ENCODE measurements at places on chromosomes 11 and 22.

GRCh38 chr11:125393331-125393730, 102.7 kb downstream of the FEZ1 start:
- DNase-seq: no peak

DNA sequence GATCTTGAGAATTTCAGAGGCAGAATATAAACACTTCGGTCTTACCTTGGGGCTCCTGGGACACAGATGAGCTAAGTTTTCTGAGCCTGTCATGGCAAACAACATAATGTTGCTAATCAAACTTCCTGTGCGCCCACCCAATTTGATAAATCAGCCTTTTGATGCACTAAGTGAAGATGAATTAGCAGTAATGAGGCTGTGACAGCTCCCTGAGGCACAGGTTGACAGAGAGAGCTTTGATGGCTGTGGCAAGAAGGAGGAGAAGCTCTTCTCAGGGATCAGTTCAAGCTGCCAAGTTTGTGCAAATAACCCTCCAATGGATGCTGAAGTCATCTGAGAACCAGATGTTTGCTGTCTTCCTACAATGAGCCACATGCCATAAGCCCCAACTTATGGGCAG, 34.4 kb downstream of the DRD2 start:
- no peak for DNase-seq

DNA sequence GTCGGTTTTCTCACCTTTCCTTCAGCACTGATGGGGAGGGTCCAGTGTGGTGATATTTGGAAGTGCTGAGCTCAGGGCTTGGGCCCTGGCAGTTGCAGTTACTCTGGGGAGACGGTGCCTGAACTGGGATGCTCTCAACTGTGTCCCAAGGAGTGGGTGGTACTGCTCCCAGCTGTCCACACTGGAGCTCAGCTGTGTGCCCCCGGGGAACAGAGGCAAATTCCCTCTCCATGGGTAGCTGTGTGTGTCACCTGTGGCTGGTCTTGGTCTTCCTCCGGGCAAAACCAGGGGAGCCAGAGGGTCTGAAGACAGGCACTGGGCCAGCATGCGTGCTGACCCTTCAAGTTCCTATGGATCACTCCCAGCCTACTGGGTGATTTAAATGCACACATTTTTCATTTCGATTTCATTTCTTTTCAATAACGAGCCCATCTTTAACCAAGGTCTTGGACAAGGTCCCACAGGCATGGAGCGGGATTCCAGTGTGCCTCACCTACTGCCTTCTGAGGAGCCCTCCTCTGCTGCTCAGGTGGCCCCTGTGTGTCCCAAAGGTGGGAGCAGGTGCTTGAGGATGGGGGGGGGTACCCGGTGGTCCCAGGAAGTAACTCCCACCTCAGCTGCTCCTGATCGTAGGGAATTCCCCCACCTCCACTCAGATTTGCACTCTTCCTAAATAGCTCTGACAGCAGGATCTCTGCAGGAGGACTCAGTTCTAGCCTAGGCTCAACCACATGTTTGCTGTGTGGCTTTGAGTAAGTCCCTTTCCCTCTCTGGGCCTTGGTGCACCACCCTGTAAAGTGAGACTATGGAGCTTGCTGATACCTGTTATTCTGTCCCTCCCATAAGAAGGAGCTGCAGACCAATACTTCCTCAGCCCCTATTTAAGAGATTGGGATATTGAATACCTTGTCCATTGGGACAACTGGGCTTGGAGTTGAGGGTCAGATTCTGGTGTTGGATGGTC, 16.8 kb downstream of the PRDM11 start:
- DNase-seq: no peak

GRCh38 chr11:100636536-100636935, 50.6 kb upstream of the ARHGAP42 start:
- DNase-seq: no peak

- no peak for DNase-seq
Measured at GRCh38 chr11:76589477-76589876, 81.1 kb downstream of the LRRC32 start.

DNA sequence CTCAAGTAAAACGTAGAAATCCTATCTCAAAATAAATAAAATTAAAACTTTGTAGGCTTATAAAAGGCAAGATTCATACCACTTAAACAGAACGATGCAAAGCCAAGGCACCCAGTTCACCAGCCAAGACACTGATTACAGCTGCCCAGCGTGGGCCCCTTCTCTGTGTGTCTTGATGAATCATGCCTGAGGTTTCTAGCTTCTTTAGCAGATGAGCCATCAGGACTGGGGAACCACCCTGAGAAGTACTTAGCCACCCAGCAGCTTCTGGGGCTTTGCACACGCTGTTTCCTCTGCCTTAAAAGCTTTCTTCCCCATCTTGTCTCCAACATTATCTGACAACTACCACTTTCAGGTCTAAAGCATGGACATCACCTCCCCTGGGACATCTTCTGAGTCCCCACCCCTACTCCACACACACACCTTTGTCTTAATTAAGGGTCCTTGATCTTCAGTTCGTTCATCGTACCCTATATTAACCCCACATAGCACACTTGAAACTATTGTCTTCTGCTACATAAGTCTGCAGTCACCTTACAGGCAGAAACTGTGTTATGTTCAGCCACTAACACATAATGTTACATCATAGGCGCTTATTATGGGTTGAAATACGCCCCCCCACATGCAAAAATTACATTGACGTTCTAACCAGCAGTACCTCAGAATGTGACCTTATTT, 8.7 kb upstream of the LAYN start:
- DNase-seq: peak; percentile 64

DNA sequence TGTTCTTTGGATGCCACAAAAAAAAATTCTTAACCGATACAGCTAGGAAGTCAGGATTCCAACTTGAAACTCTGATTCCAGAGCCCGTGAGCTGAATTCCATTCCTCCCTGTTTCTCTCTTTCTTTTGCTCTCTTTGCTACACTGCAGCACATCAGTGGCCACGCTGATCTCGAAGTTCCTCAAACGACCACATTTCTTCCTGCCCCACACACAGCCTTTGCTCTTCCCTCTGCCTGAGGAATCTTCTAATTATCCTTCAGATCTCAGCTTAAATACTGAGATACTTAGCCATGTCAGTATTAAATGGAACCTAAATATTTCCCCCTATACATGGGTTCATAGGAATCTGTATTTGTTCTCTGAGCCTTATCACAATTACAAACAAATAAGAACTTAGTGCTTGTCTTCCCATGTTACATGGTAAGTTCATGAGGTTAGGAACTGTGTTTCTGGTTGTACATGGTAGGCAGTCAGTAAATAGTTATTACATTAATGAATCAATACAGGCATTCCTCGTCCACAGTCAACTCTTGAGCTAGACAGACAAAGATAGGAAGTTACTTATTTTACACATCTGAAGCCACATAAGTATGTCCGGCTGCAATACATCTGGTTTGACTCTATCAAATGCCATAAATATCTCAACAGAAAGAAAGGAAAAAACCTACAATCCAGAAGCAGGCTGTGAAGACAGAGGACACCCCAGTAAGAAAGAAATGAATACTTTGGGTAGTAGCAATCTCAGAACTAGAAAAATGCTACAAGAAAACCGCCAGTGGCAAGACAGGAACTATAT, 86.6 kb downstream of the MAML2 start:
- no peak for DNase-seq

- no peak for DNase-seq
Measured at GRCh38 chr11:86116386-86116726, 47.5 kb upstream of the PICALM start.

DNA sequence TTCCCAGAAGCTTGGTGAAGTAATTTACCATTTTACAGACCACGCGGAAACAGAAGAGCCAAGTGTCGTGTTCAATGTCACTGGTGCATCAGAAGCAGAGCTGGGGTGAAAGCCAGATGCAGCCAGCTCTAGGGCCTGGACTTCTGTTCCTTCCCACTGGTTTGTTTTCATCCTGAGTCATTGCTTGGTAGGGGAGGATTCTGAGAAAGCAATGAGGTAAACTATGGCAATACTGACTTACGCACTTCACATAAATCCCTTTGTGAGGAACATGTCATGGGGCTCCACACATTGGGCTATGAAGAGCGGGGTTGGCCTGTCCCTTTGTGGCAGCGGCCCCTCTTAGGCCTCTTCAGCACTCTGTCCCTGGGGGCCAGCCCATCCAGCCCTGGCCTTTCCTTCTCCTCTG, 52.4 kb upstream of the RBFOX2 start:
- no peak for DNase-seq

- DNase-seq: no peak
Measured at GRCh38 chr22:44730490-44731356, 21.7 kb upstream of the ARHGAP8 start.
